ENCODE measurements at places on chromosomes 5 and 9. TPM values are rescaled to one million over a fixed set of nuclear protein-coding genes. Genes with fewer than 3 reads are reported as not detected.
A peak's percentile ranks its signal among the peaks of the same experiment; 100 is the strongest.

ORM1 gene
- total RNA-seq: 1.6 TPM

DNA sequence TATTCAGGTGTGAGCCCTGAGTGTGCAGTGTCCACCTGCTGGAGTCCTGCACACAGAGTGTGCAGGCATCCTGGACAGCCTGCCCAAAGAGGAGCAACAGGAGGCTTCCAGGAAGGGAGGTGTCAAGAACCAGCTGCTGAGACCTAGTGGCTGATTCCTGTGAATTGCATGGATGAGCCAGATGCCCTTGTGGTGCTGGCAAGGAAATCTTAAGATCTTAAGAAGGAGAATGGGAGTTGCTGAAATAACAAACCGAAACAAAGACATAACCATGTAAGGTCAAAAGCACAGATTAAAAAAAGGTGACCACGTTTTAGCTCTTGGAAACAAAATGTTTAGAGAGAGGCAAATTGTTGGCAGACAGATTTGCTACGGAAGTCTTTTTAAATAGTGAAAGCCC lies 29.3 kb upstream of the RPS23 start:
- no peaks in the 10 kb centered on the region for H3K27me3 ChIP-seq
- DNase-seq: no peak
- no peak overlapping the region for H3K4me3 ChIP-seq

DNA sequence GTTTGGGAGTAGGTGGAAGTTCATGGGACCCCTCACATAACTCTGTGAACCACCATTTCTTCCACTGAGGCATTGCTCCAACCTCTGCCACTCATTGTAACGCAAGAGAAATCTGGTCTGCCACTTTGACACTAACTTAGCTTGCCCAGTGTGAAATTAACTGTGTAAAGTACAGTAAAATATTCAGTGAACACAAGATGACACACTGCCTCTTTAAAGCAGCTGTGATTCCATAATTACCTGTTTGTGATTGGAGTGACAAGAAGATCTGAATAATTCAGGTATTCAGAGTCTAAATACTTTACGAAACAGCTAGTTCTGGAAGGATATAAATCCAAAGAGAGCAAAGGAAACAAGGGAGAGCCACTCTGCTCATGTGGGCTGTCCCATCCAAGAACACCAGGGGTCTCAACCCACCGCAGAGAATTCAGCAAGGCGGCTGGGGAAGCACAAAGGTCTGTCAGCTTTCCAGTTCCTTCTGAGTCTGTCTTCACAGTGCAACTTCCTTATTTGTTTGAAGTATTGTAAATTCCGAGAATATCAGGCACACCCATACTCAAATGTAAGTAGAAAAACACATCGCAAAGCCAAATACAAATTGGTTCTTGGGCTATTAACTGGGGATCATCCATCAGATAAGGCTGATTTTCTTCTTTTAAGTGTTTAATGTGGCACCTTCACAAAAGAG lies 86.9 kb downstream of the GNAQ start:
- peak overlapping the region; percentile 38 for H3K4me3 ChIP-seq
- H3K4me1 ChIP-seq: peaks cover 39% of the 10 kb centered on the region
- peak overlapping the region; percentile 87 for H3K27ac ChIP-seq
- H3K36me3 ChIP-seq: no peaks in the 10 kb centered on the region
- no peaks in the 10 kb centered on the region for H3K27me3 ChIP-seq

SRD5A1 gene
- 17.2 TPM for total RNA-seq

PHF24 gene
- total RNA-seq: 0.88 TPM

GRCh38 chr9:131203431-131204218 lies 72.7 kb downstream of the FAM78A start:
- peaks cover 34% of the 10 kb centered on the region for H3K36me3 ChIP-seq
- no peaks in the 10 kb centered on the region for H3K4me1 ChIP-seq
- H3K27ac ChIP-seq: no peak overlapping the region

DNA sequence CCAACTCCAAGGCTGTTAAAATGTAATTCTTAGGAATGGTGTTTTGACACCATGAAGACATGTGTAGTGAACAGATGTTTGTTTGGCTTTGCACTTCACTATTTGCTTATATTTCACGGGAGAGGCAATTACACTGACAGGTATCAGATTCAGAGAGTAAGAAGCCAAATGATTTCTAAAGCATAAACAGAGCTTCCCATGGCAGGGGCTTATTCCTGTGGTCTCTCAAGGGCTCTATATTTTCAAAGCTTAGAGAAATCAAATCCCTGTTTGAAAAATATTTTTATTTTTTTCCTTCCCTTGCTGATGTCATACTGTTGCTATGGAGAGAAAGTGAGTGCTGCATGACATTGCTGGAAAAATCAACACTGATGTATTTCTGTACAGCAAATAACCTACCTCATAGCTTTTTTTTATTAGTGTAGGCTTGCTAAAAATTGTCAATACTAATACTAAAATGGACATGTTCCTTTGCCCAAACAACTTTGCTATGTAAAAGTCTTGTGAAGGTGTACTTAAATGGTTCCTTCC lies 161.4 kb downstream of the GIN1 start:
- no peak for DNase-seq
- H3K36me3 ChIP-seq: peaks cover under 1% of the 10 kb centered on the region
- no peaks in the 10 kb centered on the region for H3K27me3 ChIP-seq

- H3K4me3 ChIP-seq: no peak overlapping the region
- H3K27me3 ChIP-seq: no peaks in the 10 kb centered on the region
- H3K4me1 ChIP-seq: no peaks in the 10 kb centered on the region
These were observed 40.0 kb downstream of the MTREX start for GRCh38 chr5:55347786-55348185.

PALM2AKAP2 gene
- total RNA-seq: 4.2 TPM

ARSI gene
- 1.4 TPM for total RNA-seq

Data from type B pancreatic cell (in vitro differentiated cells).